Sigmoid colon (tissue), 7 donors: ENCODE measurements at places on chromosomes 12 and 14. TPM values are rescaled to one million over a fixed set of nuclear protein-coding genes. Genes with fewer than 3 reads are reported as not detected.
A peak's percentile ranks its signal among the peaks of the same experiment; 100 is the strongest.

GRCh38 chr12:128339631-128340030, 72.7 kb downstream of the TMEM132C start:
- DNase-seq, result no peak

- DNase-seq, result no peak
Measured at GRCh38 chr14:36268121-36268520, 52.3 kb downstream of the MBIP start.

GRCh38 chr12:108611884-108612415, 14.1 kb upstream of the TMEM119 start:
- no peak for DNase-seq

DNA sequence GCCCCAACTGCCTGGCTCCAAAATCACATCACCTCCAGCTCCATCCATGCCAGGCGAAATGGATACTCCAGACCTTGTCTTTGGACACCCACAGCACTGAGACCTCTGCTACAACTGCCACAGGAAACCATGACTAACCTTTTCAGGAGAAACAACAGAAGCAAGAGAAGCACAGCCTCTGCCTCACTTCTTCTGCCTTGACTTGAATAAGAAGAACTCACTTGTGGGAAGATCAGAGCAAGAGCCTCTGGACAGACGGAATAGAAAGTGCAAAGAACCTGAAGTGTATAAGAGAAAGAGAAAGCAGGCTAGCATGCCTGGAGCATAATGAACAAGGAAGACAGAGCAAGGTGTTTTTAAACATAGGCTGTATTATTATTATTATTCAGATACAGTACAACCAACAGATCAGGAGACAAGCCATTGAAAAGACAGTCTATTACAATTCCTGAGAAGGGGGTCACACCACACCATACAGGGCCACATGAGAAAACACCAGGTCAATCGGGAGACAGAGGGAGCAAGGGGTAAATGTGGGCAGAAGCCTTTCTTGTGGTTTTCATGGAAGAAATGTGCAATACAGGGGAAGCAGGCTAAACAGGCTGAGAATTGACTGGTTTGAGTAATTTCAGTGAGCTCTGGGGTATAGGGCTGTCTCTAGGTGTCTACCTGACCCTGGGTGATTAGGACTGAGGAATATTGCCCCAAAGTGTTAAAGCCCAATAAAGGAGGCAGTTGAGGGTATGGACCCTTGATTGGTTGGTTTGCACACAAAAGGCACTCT, 7.4 kb upstream of the OR10P1 start:
- no peak for DNase-seq

DNA sequence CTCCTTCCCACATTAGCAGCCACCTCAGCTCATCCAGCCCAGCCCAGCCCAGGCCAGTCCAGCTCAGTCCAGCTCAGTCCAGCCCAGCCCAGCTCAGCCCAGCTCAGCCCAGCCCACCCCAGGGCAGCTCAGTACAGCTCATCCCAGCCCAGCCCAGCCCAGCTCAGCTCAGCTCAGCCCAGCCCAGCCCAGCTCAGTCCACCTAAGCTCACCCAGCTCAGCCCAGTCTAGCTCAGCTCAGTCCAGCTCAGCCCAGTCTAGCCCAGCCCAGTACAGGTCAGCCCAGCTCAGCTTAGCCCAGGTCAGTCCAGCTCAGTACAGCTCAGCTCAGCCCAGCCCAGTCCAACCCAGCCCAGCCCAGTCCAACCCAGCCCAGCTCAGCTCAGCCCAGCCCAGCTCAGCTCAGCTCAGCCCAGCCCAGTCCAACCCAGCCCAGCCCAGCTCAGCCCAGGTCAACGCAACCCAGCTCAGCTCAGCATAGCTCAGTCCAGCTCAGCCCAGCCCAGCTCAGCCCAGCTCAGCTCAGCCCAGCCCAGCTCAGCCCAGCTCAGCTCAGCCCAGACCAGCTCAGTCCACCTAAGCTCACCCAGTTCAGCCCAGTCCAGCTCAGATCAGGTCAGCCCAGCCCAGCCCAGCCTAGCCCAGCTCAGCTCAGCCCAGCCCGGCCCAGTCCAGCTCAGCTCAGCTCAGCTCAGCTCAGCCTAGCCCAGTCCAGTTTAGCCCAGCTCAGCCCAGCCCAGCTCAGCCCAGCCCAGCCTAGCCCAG, 63.0 kb downstream of the TMEM121 start:
- no peak for DNase-seq

GRCh38 chr14:31788340-31788739, 227.1 kb downstream of the NUBPL start:
- DNase-seq, result no peak

DNA sequence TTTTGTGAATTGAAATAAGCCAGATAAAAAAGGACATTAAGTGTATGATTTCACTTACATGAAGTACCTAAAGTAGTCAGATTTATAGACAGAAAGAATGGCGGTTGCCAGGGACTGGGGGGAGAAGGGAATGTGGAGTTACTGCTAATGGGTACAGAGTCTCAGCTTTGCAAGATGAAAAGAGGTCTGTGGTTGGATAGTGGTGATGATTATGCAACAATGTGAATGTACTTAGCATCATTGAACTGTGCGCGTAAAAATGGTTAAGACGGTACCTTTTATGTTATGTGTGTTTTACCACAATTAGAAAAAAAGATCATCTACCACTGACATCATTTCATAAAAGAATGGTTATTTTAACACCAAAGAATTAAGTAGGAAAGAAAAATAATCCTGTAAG, 35.9 kb downstream of the RNFT2 start:
- no peak for DNase-seq

DNA sequence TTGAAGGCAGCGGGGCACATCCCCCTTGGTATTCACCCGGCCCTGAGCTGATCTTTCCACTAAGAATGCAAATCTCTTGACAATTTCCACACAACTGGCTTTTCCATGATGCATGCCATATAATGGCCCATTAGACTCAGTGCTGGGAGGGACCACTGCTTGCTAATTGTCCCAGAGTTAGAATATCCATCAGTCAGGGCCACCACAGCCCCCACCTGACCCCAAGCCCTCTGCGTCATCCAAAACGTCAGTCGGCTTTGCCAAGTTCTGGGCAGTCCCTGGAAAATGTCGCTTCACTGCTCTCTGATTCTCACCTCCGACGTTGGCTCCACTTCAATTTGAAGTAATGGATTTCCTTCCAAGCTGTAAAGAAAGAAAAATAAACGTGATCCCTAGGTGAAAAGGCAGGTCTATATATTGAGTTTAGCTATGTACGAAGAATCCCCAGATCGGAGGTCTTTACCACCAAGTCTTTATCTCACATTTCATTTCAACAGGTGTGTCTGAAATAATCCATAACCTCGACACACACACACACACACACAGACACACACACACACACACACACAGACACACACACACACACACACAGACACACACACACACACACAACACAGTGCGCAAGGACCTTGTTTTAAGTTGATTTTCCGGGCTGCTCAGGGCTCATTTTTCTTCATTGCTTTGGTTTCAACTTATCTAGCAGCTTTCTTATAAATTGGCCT, 165.5 kb upstream of the NOS1 start:
- DNase-seq, result no peak

DNA sequence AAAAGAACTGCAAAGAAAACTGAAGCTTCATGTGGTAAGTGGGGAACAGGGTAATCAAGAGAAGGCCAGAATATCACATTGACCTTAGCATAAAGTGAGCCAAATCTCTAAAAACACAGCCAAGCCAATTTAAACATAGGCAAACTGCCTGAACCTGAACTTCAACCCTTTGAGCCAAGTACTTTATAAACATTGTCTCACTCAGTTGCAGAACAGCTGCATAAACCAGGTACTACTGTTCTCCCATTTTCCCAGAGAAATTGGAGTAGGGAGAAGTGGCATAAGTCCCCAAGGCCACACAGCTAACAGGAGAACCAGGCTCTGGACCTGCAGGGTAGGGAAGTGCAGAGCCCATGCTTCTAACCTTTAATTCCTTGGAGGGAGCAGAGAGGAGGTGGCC, 30.4 kb upstream of the FKBP4 start:
- DNase-seq, result no peak

DNA sequence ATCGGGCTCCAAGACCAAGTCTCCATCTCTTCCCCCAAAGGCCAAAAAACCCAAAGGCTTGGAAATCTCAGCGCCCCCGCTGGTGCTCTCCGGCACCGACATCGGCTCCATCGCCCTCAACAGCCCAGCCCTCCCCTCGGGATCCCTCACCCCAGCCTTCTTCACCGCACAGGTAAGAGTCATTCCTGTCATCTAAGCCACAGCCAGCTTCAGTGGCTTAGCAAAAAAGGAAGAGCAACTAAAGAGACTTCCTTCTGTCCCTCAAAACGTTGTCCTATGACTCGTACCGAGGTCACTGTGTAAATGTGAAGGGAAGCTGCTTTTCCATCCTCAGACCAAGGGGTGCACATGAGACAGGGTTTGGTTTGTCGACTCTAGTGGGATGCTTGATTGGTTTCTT, 53.4 kb downstream of the ELK3 start:
- DNase-seq, result no peak

- DNase-seq, result no peak
Measured at GRCh38 chr14:43183916-43184315, 1323.2 kb downstream of the FSCB start.

DNA sequence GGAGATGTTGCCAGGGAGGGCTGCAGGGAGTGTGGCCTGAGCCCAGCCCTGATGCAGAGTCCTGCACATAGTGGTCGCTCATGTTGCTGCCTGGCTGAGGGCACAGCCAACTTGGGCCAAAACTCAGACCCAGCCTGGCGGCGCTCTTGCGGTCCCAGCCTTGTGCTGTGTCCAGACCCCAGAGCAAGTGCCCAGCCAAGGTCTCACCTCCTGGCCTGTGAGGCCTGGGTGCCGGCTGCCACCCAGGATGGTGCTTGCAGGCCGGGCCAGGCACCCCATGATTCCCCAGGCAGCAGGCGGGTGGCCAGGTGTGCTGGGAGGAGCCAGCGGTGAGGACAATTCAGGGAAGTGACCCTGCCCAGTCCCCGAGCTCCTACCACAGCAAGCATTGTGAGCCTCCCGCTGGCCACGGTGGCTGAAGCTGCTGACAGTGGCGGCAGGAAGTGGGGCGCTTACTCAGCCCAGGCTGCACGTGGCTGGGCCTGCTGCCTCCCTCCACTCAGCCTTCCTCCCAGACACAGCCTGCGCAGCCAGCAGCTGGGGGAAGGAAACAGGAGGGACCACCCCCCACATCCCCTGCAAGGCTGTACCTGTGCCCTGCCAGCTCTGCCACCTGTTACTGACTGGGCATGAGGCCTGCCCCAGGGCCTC, 17.7 kb upstream of the PGF start:
- peak; percentile 80 for DNase-seq

GRCh38 chr12:122867691-122868461, 28.0 kb downstream of the VPS37B start:
- DNase-seq, result peak; percentile 65

GRCh38 chr14:105855246-105855892, 329.0 kb downstream of the TMEM121 start:
- peak; percentile 56 for DNase-seq

- no peak for DNase-seq
Measured at GRCh38 chr12:4991801-4992200, 51.9 kb upstream of the KCNA5 start.

GRCh38 chr12:92547906-92548305, 154.9 kb upstream of the PLEKHG7 start:
- DNase-seq, result no peak

GRCh38 chr12:127893895-127894609, 372.9 kb upstream of the TMEM132C start:
- DNase-seq, result no peak

- DNase-seq, result peak; percentile 84
Measured at GRCh38 chr14:92877757-92878431, 45.1 kb upstream of the CHGA start.

DNA sequence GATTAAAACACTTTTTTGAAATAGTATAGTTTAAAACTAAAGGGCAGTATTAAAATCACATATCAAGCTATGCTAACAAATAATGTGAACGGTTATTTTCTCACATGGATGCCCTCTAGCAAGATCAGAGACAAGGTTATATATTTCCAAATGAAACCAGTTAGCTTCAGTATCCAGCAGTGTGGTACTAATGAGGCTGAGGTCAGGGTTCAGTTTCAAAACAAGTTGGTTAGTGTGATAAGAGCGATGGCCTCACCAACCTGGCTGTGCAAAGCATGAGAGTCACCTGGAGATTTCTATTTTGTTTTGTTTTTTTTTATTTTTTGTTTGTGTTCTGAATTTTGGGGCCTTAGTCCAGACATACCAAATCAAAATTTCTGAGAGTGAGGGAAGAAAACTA, 352.2 kb upstream of the KITLG start:
- DNase-seq, result no peak

USP44 gene
- 3.5 TPM for total RNA-seq

RHEBL1 gene
- total RNA-seq, result not detected

GPD1 gene
- 59.6 TPM for total RNA-seq

PLEKHG7 gene
- not detected for total RNA-seq

KRT75 gene
- total RNA-seq, result not detected
